ENCODE measurements at places on chromosomes 16 and 17.

- DNase-seq = no peak
Measured at GRCh38 chr16:88681084-88681680, 5.1 kb downstream of the SNAI3 start.

DNA sequence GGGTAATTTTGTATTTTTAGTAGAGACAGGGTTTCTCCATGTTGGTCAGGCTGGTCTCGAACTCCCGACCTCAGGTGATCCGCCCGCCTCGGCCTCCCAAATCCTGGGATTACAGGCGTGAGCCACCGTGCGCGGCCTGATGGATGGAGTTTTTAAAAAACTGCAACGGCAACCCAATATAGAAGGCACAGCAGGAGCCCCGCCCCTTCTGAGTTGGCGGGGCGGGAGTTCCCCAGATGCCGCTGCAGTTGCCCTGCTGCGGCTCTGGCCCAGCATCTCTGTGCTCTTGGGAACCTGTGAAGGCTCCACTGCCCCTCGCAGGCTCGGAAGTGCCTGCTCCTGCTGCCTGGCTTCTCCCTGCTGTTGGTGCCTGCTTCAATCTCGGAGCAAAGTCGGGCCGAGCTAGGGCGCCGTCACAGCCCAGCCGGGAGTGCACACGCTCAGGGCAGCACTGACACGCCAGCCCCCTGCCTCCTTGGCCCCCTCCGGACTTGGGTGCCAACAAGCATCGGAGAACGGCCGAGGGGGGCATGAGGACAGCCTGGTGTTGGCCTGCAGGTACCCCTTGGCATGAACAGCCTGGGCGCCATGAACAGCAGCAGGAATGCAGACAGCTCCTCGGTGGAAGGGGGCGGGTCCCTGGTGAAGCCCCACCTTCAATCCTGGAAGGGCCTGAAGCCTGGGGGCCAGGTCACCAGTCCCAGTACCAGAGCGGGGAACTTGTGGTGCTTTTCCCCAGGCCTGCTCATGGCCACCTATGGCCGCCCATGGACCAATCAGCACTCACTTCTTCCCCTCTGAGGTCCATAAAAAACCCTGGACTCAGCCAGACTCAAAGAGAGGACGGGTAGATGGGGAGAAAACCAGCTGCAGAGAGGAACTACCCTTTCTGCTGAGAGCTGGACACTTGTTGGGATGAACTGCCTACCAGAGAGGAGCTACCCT lies 2.3 kb upstream of the NT5M start:
- DNase-seq = no peak

GRCh38 chr16:30052671-30053372 lies 12.7 kb upstream of the ALDOA start:
- peak; percentile 82 for DNase-seq

DNA sequence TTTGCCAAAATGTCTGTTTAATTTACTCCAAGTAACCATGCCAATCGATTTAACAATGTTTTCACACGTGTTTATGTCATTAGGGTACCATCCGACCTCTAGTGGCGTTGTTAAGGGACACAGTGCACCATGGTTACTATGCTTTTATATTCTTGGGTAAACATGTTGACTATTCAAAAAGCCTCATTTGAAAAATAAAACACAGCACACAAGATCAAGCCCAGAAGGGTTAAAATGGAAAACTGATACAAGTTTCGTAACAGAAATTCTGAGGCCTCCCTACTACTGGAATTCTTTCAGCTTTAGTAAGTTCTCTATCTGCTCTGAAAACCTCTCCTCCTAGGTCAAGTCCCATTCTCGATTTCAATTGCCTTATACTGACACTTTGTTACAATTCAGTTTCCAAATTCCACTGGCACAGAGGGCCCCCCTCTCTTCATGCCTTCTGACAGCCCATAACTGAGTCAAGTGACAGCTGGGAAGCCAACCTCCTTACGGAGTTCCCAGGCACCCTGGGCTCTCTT lies 2.1 kb downstream of the CFAP20 start:
- DNase-seq = no peak
